ENCODE measurements at places on chromosomes 11 and 22.

GRCh38 chr11:1876361-1877063 is 15.2 kb downstream of the PRR33 start:
- DNase-seq = no peak

DNA sequence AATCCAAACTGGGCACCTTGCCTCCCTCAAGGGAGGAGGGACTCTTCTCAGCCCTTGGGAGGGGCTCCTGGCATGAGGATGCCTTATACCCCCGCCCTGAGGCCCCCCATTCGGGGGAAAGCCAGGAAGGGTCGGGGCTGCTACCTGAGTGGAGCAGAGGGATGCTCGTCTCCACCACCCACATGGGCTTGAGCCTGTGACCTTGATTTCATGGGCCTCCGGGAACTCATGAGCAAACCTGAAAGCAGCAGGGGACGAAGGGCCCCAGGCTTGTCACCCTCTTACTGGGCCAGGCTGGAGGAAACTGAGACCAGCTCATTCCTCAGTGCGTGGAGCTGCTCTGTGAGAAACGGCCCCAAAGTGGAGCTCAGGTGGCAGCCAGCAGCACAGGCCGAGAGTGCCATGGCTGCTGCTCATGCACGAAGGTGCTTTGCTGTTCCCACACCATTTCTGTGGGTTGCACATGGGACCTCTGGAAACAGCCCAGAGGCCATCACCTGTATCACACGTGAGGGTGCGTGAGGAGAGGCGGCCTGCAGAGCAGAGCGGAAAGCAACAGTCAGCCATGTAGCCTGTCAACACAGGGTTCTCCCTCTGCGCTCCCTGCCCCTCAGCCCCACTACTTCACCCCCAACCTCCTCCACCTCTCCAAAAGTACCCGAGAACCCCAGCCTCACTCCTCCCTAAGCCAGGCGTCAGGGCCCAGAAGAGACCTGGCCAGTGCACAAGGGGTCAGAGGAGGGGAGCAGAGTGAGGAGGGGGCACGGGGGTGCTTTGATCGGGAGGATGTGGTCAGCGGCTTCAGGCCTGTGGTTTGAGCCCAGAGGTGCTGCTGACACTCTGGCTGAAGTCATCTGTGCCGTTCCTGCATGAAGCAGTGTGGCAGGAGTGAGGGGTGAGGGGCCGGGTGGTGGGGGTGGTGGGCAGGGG is 14.1 kb upstream of the IL2RB start:
- DNase-seq = no peak

GRCh38 chr11:76269247-76269646 is 62.9 kb upstream of the WNT11 start:
- DNase-seq = no peak

- peak; percentile 46 for DNase-seq
Observed at GRCh38 chr22:26885441-26886261, 228.3 kb downstream of the MIAT start.

DNA sequence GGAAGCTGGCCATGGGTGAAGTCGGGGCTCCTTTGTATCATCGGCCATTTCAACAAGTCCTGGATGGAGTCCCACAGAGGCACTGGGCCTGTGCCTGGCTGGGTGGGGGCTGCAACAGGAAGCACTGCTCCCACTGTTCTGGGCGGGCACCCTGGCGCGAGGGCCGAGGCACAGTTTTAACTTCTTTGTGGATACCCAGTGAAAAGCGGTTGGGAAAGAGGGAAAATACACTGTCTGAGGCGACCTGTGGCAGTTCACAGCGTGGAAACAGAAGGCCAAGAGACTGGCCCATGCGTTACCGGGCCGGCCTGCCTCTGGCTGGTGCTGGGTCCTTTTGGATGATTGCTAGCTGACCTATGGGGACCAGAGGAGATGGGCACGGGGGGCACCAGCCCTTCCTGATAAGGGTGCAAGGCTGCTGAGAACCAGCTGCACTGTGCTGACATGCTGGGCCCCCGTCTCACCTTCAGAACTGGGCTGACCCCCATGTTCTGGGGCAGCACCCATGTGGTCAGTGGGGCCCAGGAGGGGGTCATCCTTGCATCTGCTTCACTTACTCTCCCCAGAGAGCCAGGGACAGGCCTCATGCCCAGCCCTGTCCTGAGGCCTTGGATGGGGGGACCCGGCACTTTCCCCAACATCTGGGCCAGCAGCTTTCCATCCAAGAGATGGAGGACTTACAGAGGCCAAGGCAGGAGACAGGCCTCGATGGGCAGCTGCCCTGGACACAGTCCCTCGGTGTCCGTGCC is 4.2 kb downstream of the OVOL1 start:
- DNase-seq = no peak

DNA sequence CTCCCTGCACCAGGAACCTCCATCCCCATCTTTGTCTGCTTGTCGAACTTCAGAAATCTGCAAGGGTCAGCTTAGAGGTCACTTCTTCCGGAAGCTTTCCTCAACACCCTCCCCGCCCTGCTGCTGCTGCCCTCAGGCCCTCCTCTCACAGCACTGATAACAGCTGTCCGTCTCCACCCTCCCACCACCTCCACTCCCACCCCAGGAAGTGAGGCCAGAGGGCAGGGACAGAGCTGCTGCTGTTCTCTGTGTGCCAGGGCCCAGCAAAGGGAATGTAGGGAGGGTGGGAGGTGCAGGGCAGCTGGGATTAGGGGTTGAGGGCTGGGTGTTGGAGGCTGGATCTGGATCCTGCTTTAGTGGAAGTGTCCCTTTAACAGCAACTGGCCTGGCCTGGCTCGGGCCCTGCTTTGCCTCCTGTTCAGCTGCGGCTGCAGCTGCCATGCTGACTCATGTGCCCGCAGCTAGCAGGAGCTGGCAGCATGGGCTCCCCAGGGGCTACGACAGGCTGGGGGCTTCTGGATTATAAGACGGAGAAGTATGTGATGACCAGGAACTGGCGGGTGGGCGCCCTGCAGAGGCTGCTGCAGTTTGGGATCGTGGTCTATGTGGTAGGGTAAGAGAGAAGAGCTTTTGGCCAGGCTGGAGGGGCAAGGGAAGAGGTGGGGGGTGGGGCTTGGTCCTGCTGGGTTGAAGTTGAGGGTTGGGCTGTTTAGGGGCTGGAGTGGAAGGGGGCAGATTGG is at the start of gene P2RX6:
Gene P2RX6 (plus strand): TSS at position 440 of the 740 bp plus-strand sequence. CDS start 10 bp downstream, at position 450.
- DNase-seq = peak; percentile 33

DNA sequence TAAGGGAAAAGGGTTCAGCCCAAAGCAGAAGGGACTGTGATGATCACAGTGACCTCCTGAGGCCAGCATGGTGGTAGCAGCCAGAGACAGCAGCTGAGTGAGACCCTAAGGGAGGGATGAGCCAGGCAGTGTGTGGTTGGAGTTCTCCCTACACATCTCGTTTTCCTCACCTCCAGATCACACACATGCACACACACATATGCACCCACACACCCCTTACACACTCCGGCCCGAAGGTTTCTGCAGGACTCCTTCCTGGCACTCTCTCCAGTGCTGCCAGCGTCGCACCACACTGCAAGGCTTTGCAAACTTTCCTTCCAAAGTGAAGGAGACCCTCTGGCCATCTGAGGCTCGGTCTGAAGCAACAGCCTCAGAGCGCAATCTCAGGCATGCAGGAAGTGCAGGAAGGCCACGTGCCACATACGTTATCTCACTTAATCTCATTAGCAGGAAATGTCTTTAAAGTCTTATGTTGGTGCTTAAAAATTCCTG is 26.9 kb upstream of the TP53I11 start:
- no peak for DNase-seq

GRCh38 chr22:40325315-40325714 is 21.0 kb upstream of the ADSL start:
- DNase-seq = no peak
